ENCODE measurements at places on chromosomes 7 and 10.

GRCh38 chr10:108545921-108546320 lies 1377.4 kb downstream of the XPNPEP1 start:
- no peaks in the 10 kb centered on the region for H3K36me3 ChIP-seq
- no peaks in the 10 kb centered on the region for H3K4me1 ChIP-seq
- no peak overlapping the region for H3K4me3 ChIP-seq
- no peak overlapping the region for H3K27ac ChIP-seq

- DNase-seq, result no peak
- H3K27ac ChIP-seq, result peak overlapping the region; percentile 82
- peaks cover 16% of the 10 kb centered on the region for H3K4me1 ChIP-seq
- no peaks in the 10 kb centered on the region for H3K36me3 ChIP-seq
- H3K27me3 ChIP-seq, result no peaks in the 10 kb centered on the region
These were observed 559 bp upstream of the STEAP2 start for GRCh38 chr7:90210981-90211380.

GRCh38 chr10:27041196-27041595 lies 59.1 kb downstream of the ANKRD26 start:
- DNase-seq, result peak; percentile 2
- no peak overlapping the region for H3K4me3 ChIP-seq
- H3K27ac ChIP-seq, result peak overlapping the region; percentile 12
- peaks cover 12% of the 10 kb centered on the region for H3K4me1 ChIP-seq

DNA sequence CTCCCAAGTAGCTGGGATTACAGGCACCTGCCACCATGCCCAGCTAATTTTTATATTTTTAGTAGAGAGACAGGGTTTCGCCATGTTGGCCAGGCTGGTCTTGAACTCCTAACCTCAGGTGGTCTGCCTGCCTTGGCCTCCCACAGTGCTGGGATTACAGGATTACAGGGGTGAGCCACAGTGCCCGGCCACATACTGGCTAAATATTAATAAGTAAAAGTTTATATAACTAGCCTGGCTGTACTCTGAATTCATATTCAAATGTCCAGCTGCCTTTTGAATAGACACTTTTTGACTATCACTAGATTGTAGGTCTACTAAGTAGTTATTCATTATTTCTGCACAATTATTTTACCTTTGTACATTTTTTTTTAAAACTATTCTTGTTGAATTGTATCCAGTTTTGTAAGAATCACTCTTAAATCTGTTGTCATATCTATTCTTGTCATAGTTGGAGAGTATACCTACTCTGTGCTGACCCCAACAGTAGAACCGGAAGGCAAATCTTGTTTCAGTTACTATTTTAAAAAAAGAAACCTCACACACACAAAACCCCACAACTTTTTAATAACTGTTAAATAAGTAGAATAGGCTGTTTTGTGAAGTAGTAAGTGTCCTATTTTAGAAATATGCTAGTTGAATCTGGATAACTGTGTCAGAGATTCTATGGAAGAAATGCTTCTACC lies 29.6 kb downstream of the MINPP1 start:
- DNase-seq, result no peak
- H3K4me1 ChIP-seq, result peaks cover 56% of the 10 kb centered on the region
- H3K4me3 ChIP-seq, result no peak overlapping the region
- H3K27me3 ChIP-seq, result no peaks in the 10 kb centered on the region

- peaks cover 21% of the 10 kb centered on the region for H3K27me3 ChIP-seq
- H3K4me3 ChIP-seq, result no peak overlapping the region
- H3K27ac ChIP-seq, result no peak overlapping the region
- H3K4me1 ChIP-seq, result peaks cover 45% of the 10 kb centered on the region
These were observed 153.5 kb upstream of the ITGB1 start for GRCh38 chr10:33111488-33112051.

GRCh38 chr10:133087679-133088178 lies at the start of gene ADGRA1:
TSS of gene ADGRA1 (plus strand) at chr10:133087924. CDS start at chr10:133088910, 986 bp downstream.
- no peak within 1 kb of the TSS for H3K4me3 ChIP-seq
- H3K4me1 ChIP-seq, result no peaks in the 10 kb centered on the region
- no peaks in the 10 kb centered on the region for H3K36me3 ChIP-seq

GRCh38 chr7:30970594-30971094 lies 6.9 kb downstream of the GHRHR start:
- no peaks in the 10 kb centered on the region for H3K36me3 ChIP-seq
- no peak for DNase-seq
- H3K27ac ChIP-seq, result no peak overlapping the region
- H3K4me1 ChIP-seq, result no peaks in the 10 kb centered on the region

DNA sequence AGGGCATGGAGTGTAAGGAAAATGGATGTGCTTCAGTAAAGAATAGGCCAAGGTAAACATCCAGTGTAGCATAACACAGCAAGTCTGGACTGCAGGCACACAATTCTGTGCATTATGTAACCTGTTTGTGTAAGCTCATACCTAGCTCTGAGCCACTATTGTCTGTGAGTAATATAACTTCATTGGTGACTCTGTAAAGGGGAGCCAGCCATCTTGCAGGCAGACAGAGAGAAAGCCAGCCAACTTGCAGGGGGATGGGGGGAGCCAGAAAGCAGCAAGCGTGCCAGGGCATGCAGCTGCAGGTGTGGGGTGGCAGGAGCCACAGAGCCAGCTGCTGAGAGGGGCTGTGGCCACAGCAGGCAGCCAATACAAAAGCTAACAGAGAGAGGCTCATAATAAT lies 449.2 kb downstream of the IPMK start:
- H3K27ac ChIP-seq, result no peak overlapping the region
- no peaks in the 10 kb centered on the region for H3K36me3 ChIP-seq
- H3K4me3 ChIP-seq, result no peak overlapping the region

DNA sequence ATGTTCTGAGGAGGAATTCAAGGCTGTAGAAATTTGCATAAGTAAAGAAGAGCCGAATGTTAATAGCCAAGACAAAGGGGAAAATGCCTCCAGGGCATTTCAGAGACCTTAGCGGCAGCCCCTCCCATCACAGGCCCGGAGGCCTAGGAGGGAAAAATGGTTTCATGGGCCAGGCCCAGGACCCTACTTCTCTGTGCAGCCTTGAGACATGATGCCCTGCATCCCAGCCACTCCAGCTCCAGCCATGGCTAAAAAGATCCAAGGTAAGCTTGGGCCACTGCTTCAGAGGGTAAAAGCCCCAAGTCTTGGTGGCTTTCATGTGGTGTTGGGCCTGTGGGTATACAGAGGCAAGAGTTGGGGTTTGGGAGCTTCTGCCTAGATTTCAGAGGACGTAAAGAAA lies 225.7 kb downstream of the ARHGAP12 start:
- no peak for DNase-seq
- H3K4me3 ChIP-seq, result no peak overlapping the region

GRCh38 chr10:36345807-36346206 lies 703.7 kb upstream of the FZD8 start:
- no peak overlapping the region for H3K4me3 ChIP-seq
- no peaks in the 10 kb centered on the region for H3K27me3 ChIP-seq
- H3K4me1 ChIP-seq, result no peaks in the 10 kb centered on the region
- no peak for DNase-seq
- no peak overlapping the region for H3K27ac ChIP-seq

DNA sequence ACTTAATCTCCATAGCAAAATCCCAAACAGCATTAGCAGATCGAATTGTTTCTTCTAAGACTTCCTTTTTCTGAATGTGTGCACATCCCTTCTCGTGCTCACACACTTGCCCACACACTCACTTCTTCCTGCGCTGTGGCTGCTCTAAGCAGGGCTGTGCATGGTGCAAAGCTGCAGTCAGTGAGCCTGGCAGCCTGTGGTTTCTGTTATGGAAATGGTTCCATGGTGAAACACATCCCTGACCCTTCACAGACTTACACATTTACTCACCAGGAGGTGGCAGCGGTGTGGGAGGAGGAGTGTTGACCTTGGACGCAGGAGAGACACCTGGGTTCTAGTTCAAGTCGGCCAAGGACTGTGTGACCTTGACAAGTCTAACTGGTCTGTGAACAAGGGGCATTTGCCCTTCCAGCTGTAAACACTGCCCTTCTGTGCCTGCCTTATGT lies 24.9 kb downstream of the MTURN start:
- H3K4me3 ChIP-seq, result no peak overlapping the region
- H3K4me1 ChIP-seq, result peaks cover 32% of the 10 kb centered on the region
- H3K36me3 ChIP-seq, result no peaks in the 10 kb centered on the region
- peak; percentile 32 for DNase-seq
- H3K27me3 ChIP-seq, result peaks cover 3% of the 10 kb centered on the region
- H3K27ac ChIP-seq, result no peak overlapping the region

DNA sequence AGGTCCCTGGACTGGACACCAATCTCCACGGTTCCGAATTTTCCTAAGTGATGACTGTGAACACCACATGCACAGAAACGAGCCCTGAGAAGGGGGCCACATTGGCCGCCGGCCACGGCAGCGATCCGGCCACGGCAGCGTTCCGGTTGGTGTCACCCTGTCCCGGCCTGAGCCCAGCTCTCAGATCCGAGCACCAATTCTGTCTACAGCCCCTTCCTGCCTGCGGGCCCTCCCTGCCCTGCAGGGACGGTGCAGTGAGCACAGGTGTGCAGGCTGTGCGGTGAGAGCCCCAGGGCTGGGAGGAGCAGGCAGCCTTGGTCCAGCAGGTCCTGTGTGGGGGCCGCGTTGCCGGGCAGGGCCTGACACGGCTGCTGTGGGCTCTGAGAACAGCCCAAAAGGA lies 29.7 kb upstream of the GPR146 start:
- DNase-seq, result no peak
- peaks cover 4% of the 10 kb centered on the region for H3K27me3 ChIP-seq
- H3K4me3 ChIP-seq, result no peak overlapping the region
- no peak overlapping the region for H3K27ac ChIP-seq
- H3K4me1 ChIP-seq, result no peaks in the 10 kb centered on the region
- H3K36me3 ChIP-seq, result peaks cover 8% of the 10 kb centered on the region

DNA sequence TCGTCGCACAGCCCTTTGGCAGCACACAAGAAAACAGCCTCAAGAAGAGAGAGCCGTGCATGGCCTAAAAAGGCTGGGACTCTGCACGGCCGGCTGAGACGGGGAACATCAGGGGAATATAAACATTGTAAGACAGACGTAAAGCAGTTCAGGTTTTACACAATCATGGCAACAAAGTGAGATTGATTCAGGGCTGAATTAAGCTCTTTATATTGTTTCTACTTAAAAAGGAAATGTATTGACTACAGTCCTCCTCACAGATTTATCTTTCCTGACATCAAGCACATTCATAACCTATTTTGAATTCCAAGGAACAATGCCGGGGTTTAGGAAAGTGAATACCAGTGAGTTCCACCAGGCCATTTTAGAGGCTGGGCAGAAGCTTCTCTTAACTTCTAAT lies 25.2 kb downstream of the SORBS1 start:
- no peak overlapping the region for H3K27ac ChIP-seq
- no peak for DNase-seq
- peaks cover 15% of the 10 kb centered on the region for H3K27me3 ChIP-seq
- H3K4me3 ChIP-seq, result no peak overlapping the region
- no peaks in the 10 kb centered on the region for H3K36me3 ChIP-seq

DNA sequence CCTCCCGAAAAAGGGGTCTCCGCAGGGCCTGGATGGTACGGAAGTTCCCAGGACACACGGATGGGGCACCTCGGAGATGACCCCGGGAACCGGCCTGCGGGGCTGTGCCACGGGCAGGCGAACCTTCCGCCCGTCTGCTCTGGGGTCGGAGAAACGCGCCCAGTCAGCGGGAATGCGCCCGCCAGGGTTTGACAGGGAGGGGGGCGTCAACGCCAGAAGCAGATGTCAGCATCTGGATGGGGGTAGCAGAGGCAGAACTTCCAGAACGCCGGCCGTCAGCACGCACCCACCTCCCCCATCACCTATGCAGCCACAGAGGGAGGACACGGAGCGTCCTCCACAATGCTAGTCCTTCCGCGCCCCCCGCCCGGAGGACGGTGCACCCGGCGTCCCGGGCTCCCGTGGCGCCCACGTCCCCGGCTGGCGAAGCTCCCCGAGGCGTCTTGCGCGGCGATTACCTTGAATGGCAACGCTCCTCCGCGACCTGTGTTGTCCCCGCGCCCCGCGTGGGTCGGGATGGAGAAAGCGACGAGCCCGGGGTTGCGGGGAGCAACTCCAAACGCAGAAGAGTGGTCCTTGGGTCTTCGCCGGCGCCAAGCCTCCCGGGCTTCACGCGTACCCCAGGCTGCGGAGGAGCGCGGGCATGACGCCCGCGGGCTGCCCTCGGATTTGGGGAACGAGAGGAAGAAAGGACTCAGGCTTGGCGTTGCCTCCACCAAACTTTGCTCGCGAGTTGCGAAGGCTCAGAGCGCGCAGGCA lies 561 bp downstream of the FGFR2 start:
- no peak for DNase-seq
- H3K4me1 ChIP-seq, result no peaks in the 10 kb centered on the region
- H3K27ac ChIP-seq, result no peak overlapping the region
- H3K36me3 ChIP-seq, result no peaks in the 10 kb centered on the region
- H3K4me3 ChIP-seq, result no peak overlapping the region

GRCh38 chr10:17685233-17685840 lies 41.4 kb downstream of the STAM start:
- peaks cover 13% of the 10 kb centered on the region for H3K36me3 ChIP-seq
- H3K27me3 ChIP-seq, result no peaks in the 10 kb centered on the region
- H3K4me1 ChIP-seq, result peaks cover 47% of the 10 kb centered on the region
- no peak for DNase-seq
- H3K4me3 ChIP-seq, result no peak overlapping the region

DNA sequence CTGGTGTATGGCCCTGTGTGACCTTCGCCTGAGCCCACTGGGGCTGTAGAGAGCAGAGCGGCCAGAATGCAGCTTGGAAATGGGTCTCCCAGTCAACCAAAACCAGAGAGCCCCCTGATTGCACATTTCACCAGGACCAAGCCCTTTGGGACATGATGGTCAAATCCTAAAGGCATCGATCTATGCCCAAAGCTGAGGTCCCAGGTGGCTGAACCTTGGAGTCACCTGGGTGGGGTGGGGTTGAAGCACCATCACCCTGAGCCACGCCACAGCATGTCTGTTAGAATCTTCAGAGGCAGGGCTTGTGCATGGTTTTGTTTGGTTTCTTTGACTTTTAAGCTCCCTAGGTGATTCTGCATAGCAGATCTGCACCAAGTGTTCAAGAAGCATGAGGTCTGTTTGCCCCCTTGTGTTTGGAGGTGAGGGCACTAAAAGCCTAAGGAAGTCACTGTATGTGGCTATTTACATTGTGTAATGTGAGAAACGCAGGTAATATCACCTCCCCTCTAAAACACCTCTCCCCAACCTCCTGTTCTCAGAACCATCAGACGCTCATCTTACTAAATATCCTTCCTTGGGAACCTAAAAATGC lies 9.6 kb downstream of the PKD1L1 start:
- peaks cover 34% of the 10 kb centered on the region for H3K4me1 ChIP-seq
- H3K27me3 ChIP-seq, result peaks cover 4% of the 10 kb centered on the region

DNA sequence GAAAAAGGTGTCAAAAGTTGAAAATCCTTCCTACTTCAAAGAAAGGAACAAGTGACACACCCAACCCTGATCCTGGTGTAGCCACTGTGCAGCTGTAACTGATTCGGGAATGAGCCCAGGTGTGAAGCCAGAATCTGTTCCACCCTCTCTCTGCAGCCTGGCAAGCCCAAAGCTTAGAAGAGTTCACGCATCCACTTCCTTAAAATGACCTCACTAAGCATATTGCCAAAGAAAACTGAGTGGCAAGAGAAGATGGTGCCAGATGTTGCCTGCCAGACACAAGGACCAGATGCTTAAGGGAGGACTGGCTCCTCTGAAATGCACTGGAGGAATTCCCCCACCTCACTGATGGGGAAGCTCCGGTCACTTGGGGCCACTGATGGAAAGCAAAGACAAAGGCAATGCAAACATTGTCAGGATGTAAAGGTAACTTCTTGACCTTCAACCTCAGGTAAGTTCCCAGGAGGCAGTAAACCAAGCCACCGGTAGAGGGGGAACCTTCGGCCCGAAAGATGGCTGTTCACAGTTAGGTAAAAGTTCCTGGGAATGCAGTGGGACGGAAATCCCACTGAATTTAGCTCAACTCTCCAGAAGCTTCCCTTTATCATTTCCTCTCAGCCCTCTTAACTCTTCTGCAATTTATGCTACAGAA lies 554.9 kb downstream of the KCNMA1 start:
- peaks cover 27% of the 10 kb centered on the region for H3K36me3 ChIP-seq
- no peak for DNase-seq
- H3K4me1 ChIP-seq, result peaks cover 7% of the 10 kb centered on the region
- no peak overlapping the region for H3K27ac ChIP-seq

Data from HFFc6 (cell line).